Mesothelial cell of epicardium (in vitro differentiated cells): ENCODE measurements at places on chromosomes 7 and 10. TPM values are rescaled to one million over a fixed set of nuclear protein-coding genes. Genes with fewer than 3 reads are reported as not detected.
A peak's percentile ranks its signal among the peaks of the same experiment; 100 is the strongest.

Gene CHST15
- 34.5 to 39.4 TPM (median 35.9 TPM) in 3 replicates for total RNA-seq

Gene CYP2E1
- 2.1 to 3.5 TPM (median 2.8 TPM) in 3 replicates for total RNA-seq

Gene CDC123
- 60.2 to 65.7 TPM (median 60.8 TPM) in 3 replicates for total RNA-seq

DNA sequence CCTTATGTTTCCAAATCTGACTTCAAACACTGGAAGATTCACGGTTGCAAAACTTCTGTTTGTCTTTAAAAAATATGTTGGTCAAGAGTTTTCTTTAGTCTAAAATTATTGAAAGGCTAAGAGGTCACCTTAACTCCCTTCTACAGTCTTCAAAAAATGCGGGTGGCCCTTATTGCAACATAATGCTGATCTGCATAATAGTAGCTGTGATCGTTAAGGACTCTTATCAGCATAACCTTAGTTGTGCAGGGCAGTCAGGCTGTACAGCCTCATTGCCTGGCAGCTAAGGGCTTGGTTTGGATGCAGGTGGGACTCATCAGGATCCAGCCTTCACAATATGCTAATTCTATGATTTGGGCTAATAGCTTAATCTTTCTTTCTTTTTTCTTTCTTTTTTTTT is 15.0 kb downstream of the KIAA1217 start:
- peaks cover 4% of the 10 kb centered on the region for H3K4me1 ChIP-seq
- no peaks in the 10 kb centered on the region for H3K27me3 ChIP-seq
- peaks cover 51% of the 10 kb centered on the region for H3K36me3 ChIP-seq
- no peak overlapping the region for H3K4me3 ChIP-seq
- H3K27ac ChIP-seq, result no peak overlapping the region

Gene SYT15
- 3.0 to 4.0 TPM (median 3.3 TPM) in 3 replicates for total RNA-seq

- H3K4me1 ChIP-seq, result no peaks in the 10 kb centered on the region
- H3K4me3 ChIP-seq, result no peak overlapping the region
- H3K36me3 ChIP-seq, result peaks cover 33% of the 10 kb centered on the region
Measured at GRCh38 chr10:72511459-72511858, 114.4 kb downstream of the MICU1 start.

GRCh38 chr7:84058311-84059076 is 136.1 kb downstream of the SEMA3A start:
- H3K36me3 ChIP-seq, result peaks cover 11% of the 10 kb centered on the region
- H3K27me3 ChIP-seq, result no peaks in the 10 kb centered on the region
- peak overlapping the region; percentile 96 for H3K27ac ChIP-seq
- H3K4me3 ChIP-seq, result no peak overlapping the region
